ENCODE measurements at places on chromosomes 11 and 22. TPM values are rescaled to one million over a fixed set of nuclear protein-coding genes. Genes with fewer than 3 reads are reported as not detected.

MMP1 gene
- total RNA-seq: 68.1 TPM

ELFN2 gene
- 0.51 TPM for total RNA-seq

OR4C3 gene
- total RNA-seq: not detected

FGF4 gene
- total RNA-seq: not detected

RBM7 gene
- 36.4 TPM for total RNA-seq

SELENOH gene
- total RNA-seq: 89.4 TPM

DERL3 gene
- 0.26 TPM for total RNA-seq

RASD2 gene
- total RNA-seq: 0.13 TPM

PKNOX2 gene
- not detected for total RNA-seq

GSTT2B gene
- total RNA-seq: 0.90 TPM

SLC17A6 gene
- not detected for total RNA-seq

YDJC gene
- 67.9 TPM for total RNA-seq

SLC5A1 gene
- total RNA-seq: 0.26 TPM

FAM118B gene
- 15.5 TPM for total RNA-seq

ABTB2 gene
- 0.53 TPM for total RNA-seq

TNNI2 gene
- total RNA-seq: not detected

OR8A1 gene
- not detected for total RNA-seq

MMP10 gene
- total RNA-seq: 4.2 TPM

CEP126 gene
- total RNA-seq: 2.6 TPM

SLC43A1 gene
- total RNA-seq: 1.3 TPM

C11orf42 gene
- total RNA-seq: not detected

GAL gene
- total RNA-seq: 0.77 TPM

LIF gene
- under 0.01 TPM for total RNA-seq

ELMOD1 gene
- total RNA-seq: under 0.01 TPM

OR6T1 gene
- not detected for total RNA-seq

TMPRSS5 gene
- total RNA-seq: 0.13 TPM

UBQLNL gene
- under 0.01 TPM for total RNA-seq

RIBC2 gene
- total RNA-seq: not detected

HEPHL1 gene
- 0.51 TPM for total RNA-seq

PRR33 gene
- not detected for total RNA-seq

LRRC32 gene
- total RNA-seq: 0.26 TPM

CALCB gene
- 0.53 TPM for total RNA-seq

PYGM gene
- total RNA-seq: 0.26 TPM

POU2AF1 gene
- not detected for total RNA-seq

FGF3 gene
- not detected for total RNA-seq

SLC22A12 gene
- total RNA-seq: not detected

PRAME gene
- total RNA-seq: not detected

GRM5 gene
- total RNA-seq: under 0.01 TPM

ATXN10 gene
- total RNA-seq: 81.9 TPM

WNT11 gene
- total RNA-seq: not detected

PPP6R3 gene
- total RNA-seq: 139 TPM

OR9Q1 gene
- not detected for total RNA-seq

All from bronchial epithelial cell (primary cell).